ENCODE measurements at places on chromosomes 2 and 18. TPM values are rescaled to one million over a fixed set of nuclear protein-coding genes. Genes with fewer than 3 reads are reported as not detected.

The ALPG gene
- total RNA-seq = not detected

The COL4A4 gene
- 4.6 TPM for total RNA-seq

The MAP2 gene
- total RNA-seq = 2.2 TPM

The RIT2 gene
- not detected for total RNA-seq

The DOK1 gene
- 21.1 TPM for total RNA-seq

The DTNA gene
- 13.1 TPM for total RNA-seq

The M1AP gene
- 0.27 TPM for total RNA-seq

The CDH7 gene
- not detected for total RNA-seq

The LHCGR gene
- total RNA-seq = not detected

The BMP10 gene
- not detected for total RNA-seq

The C2orf69 gene
- 11.4 TPM for total RNA-seq

The UGT1A4 gene
- total RNA-seq = 4.9 TPM

The PPM1G gene
- 54.9 TPM for total RNA-seq

The AOX1 gene
- total RNA-seq = 12.0 TPM

DNA sequence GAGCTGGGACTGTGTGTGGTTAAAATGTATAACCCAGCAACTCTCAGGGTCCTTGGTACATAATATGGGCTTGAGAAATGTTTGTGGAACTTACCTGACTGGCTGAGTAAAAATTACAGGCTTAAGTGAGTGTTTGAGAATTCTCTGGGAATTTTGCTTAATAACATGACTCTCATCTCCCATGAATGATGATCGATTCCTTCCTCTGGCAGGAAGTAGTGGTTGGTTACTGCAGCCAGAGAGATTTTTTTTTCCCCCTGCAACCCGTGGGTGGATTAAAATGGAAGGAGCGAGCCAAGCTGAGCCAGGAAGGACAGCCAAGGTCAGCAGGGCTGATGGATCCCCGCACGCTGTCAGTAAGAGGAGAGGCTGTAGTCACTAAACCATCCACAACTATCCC, 40.6 kb upstream of the RFX8 start:
- H3K4me3 ChIP-seq = no peak overlapping the region
- H3K27me3 ChIP-seq = no peaks in the 10 kb centered on the region
- DNase-seq = no peak

- H3K4me1 ChIP-seq = no peaks in the 10 kb centered on the region
- no peak overlapping the region for H3K4me3 ChIP-seq
- H3K27ac ChIP-seq = no peak overlapping the region
- no peaks in the 10 kb centered on the region for H3K36me3 ChIP-seq
These were observed 151.1 kb downstream of the FSHR start for GRCh38 chr2:49003201-49003600.

DNA sequence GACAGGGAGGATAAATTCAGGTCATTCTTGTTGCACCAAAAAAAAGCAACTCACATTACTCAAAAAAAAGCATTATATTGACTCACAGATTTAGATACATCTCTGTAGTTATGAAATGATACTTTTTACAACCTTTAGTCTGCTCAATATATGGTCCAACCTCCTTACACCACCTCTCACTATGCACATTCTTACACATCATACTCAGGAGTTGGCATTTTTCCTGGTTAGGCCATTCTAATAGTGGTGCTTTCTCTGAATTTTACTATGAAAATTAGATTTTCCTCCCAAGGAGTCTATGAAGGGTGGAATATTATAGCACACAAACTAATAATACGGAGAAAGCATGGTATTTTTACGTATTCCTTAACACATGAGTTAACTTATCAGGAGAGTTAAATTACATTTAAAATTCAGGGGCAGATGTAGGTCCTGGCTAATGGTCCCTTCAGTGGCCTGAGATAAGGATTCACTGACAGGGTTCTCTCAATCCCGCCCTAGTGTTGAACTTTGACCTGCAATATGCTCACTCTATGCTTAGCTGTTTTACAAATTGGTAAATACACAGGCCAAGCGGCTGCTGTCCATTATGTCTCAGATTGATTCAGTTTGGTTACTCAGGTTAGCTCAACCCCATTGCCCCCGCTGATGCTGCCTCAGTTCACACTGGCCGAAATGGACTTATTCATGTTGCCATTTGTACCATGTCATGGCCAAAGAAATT, 153.6 kb downstream of the NCKAP5 start:
- H3K4me3 ChIP-seq = no peak overlapping the region
- no peak for DNase-seq
- no peaks in the 10 kb centered on the region for H3K4me1 ChIP-seq
- H3K36me3 ChIP-seq = no peaks in the 10 kb centered on the region
- no peak overlapping the region for H3K27ac ChIP-seq

GRCh38 chr2:187208199-187208785, 239.8 kb downstream of the CALCRL start:
- no peaks in the 10 kb centered on the region for H3K27me3 ChIP-seq
- H3K4me1 ChIP-seq = no peaks in the 10 kb centered on the region
- H3K36me3 ChIP-seq = no peaks in the 10 kb centered on the region
- DNase-seq = peak; percentile 9
- no peak overlapping the region for H3K4me3 ChIP-seq

GRCh38 chr2:203786549-203787351, 80.3 kb downstream of the CD28 start:
- no peak overlapping the region for H3K4me3 ChIP-seq
- no peaks in the 10 kb centered on the region for H3K27me3 ChIP-seq
- H3K27ac ChIP-seq = peak overlapping the region; percentile 46
- no peaks in the 10 kb centered on the region for H3K36me3 ChIP-seq

GRCh38 chr2:13638181-13638580, 921.4 kb downstream of the TRIB2 start:
- H3K27me3 ChIP-seq = no peaks in the 10 kb centered on the region
- no peaks in the 10 kb centered on the region for H3K4me1 ChIP-seq
- no peaks in the 10 kb centered on the region for H3K36me3 ChIP-seq
- DNase-seq = no peak
- H3K27ac ChIP-seq = no peak overlapping the region

DNA sequence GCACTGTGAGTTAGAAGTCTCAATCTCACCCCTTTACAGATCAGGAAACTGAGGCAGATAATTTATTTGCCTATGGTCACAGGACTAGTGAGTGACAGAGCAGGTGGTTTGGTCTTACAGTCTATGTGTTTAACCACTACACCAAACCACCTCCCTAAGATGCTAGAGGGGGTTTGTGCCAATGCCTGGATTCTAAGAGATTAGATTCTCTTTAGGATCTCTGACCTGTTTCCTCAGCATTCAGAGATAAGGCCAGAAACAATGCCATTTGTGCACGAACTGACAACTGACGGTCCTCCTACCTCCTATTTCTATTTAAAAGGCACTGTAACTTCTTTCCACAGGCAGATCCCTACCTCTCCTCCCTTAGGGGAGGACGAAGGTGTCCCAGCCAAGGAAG, 2.3 kb upstream of the SLC20A1 start:
- no peaks in the 10 kb centered on the region for H3K36me3 ChIP-seq
- H3K4me1 ChIP-seq = peaks cover 26% of the 10 kb centered on the region

DNA sequence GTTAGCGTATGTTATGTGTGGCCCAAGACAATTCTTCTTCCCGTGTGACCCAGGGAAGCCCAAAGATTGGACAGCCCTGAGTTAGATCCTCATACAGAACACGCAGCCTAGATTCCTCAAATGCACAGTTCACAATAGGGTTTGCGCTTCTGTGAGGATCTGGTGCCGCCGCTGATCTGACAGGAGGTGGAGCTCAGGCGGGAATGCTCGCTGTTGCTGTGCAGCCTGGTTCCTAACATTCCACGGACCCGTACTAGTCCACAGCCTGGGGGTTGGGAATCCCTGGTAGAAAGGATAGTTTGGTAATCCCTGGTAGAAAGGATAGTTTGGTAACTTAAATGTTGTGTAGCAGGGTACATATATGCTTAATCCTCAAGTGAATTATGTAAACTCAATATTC, 27.0 kb downstream of the MAPRE3 start:
- no peaks in the 10 kb centered on the region for H3K36me3 ChIP-seq
- no peak overlapping the region for H3K4me3 ChIP-seq
- no peaks in the 10 kb centered on the region for H3K4me1 ChIP-seq
- no peak for DNase-seq
- H3K27me3 ChIP-seq = no peaks in the 10 kb centered on the region

DNA sequence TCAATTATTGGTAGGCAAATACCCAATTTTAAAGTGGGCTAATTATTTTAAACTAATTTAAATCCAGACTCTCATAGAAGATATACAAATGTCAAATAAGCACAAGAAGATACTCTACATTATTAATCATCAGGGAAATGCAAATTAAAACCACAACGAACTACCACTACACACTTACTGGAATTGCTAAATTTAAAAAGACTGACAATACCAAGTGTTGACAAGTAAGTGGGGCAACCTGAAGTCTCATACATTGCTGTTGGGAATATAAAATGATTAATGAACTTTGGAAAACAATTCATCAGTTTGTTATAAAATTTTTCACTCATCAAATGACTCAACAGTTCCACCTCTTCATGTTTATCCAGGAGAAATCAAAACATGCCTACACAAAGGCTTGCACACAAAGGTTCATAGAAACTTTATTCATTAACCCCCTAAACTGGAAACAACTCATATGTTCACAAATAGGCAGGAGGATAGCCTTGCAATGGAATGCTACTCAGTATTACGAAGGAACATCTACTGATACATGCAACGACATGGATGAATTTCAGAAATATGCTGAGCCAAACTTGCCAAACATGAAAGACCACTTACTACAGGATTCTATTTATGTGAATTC, 120.8 kb downstream of the MCFD2 start:
- no peaks in the 10 kb centered on the region for H3K36me3 ChIP-seq
- no peak overlapping the region for H3K4me3 ChIP-seq
- no peak overlapping the region for H3K27ac ChIP-seq
- no peak for DNase-seq
- H3K27me3 ChIP-seq = no peaks in the 10 kb centered on the region

- no peak overlapping the region for H3K27ac ChIP-seq
- H3K27me3 ChIP-seq = no peaks in the 10 kb centered on the region
- H3K4me1 ChIP-seq = peaks cover 4% of the 10 kb centered on the region
- no peaks in the 10 kb centered on the region for H3K36me3 ChIP-seq
- H3K4me3 ChIP-seq = no peak overlapping the region
These were observed 57.3 kb downstream of the ROCK1 start for GRCh38 chr18:21054252-21054821.

GRCh38 chr2:173056705-173057364, 18.8 kb upstream of the MAP3K20 start:
- no peak for DNase-seq
- no peak overlapping the region for H3K4me3 ChIP-seq
- no peak overlapping the region for H3K27ac ChIP-seq

- no peak overlapping the region for H3K4me3 ChIP-seq
- H3K27me3 ChIP-seq = no peaks in the 10 kb centered on the region
- no peak for DNase-seq
- H3K36me3 ChIP-seq = no peaks in the 10 kb centered on the region
- no peak overlapping the region for H3K27ac ChIP-seq
These were observed 22.8 kb upstream of the NT5C1B start for GRCh38 chr2:18612133-18612532.

DNA sequence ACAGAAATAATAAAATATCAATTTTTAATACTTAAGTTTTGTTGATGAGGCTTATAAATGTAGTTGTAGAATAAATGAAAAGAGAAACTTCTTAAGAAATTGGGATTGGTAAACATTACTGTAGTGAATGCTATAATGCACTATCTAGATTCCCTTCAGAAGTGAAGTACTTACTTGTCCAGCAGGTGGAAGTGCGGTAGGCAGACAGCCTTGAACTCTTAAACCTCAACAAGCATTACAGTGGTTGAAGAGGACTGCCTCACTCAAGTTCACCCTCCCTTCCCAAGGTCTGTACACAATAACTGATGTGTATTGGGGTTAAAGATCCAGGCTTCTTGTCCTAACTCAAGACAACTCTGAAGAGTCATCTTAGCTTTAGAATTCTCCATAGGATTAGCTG, 931.0 kb upstream of the LRRTM1 start:
- H3K4me3 ChIP-seq = no peak overlapping the region
- H3K27ac ChIP-seq = no peak overlapping the region
- no peaks in the 10 kb centered on the region for H3K4me1 ChIP-seq
- no peaks in the 10 kb centered on the region for H3K27me3 ChIP-seq
- DNase-seq = no peak

- no peak for DNase-seq
- no peaks in the 10 kb centered on the region for H3K36me3 ChIP-seq
- H3K27ac ChIP-seq = peak overlapping the region; percentile 89
- H3K27me3 ChIP-seq = peaks cover 6% of the 10 kb centered on the region
These were observed 3.7 kb upstream of the HES6 start for GRCh38 chr2:238243496-238244076.

Data from transverse colon (tissue), 4 donors.